ENCODE measurements at places on chromosomes 5 and 9.

- no peak for DNase-seq
Measured at GRCh38 chr9:124366476-124367220, 48.6 kb downstream of the PSMB7 start.

DNA sequence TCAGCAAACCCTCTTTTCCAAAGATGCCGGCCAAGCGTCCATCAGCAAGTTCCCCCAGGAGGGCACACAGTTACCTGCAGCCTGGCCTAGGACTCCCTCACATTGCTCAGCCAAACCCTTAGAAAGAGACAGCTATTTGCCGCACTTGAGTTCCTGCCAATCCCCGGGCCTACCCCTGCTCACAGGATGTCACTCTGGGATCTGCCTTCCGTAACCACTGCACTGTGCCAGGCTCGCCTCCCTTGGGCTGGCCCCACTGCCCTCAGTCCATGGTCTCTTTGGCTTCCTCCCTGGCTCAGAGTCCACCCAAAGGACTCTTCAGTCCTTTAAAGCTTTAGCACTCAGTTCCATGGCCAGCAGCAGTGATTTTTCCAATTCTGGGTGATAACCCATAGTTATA lies 128.3 kb downstream of the NSG2 start:
- DNase-seq, result no peak

DNA sequence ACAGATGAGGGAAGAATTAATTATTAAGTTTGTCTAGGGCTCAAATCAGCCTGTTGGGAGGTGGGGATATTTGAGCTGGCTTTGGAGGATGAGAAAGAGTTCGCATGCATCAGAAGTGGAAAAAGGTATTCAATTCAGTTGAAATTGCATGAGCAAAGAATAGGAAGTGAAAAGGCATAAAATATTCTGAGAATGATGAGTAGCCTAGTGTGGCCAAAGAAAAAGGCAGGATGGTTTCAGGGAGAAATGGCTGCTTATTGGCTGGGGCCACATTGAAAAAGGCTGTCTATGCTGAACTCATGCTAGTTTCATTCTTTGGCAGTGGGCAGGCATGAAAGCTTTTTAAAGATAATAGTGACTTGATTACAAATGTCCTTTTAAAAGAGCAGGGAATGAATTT lies 235.4 kb upstream of the RIOK2 start:
- no peak for DNase-seq

- DNase-seq, result no peak
Measured at GRCh38 chr5:71697967-71698366, 21.1 kb upstream of the CARTPT start.

GRCh38 chr5:142320430-142320738 lies 4.4 kb downstream of the SPRY4 start:
- no peak for DNase-seq

DNA sequence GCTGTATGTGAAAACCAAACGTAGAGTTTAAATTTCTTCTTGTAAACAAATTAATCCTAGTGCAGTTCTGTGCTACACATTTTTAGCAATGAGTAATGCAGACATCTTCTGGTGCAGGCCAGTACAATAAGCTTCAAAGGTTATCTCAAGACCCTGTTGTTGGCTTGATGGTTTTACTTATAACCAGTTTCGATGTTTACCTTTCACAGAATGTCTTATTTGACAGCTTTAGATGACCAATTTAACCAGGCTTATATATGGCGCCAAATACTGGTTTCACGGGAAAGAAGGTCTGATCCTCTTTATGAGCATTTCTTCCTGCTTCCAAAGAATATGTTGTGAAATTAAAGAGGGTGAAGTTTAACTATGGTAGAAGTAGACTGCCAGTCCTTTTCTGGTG lies 9.9 kb downstream of the ZFAND5 start:
- no peak for DNase-seq

DNA sequence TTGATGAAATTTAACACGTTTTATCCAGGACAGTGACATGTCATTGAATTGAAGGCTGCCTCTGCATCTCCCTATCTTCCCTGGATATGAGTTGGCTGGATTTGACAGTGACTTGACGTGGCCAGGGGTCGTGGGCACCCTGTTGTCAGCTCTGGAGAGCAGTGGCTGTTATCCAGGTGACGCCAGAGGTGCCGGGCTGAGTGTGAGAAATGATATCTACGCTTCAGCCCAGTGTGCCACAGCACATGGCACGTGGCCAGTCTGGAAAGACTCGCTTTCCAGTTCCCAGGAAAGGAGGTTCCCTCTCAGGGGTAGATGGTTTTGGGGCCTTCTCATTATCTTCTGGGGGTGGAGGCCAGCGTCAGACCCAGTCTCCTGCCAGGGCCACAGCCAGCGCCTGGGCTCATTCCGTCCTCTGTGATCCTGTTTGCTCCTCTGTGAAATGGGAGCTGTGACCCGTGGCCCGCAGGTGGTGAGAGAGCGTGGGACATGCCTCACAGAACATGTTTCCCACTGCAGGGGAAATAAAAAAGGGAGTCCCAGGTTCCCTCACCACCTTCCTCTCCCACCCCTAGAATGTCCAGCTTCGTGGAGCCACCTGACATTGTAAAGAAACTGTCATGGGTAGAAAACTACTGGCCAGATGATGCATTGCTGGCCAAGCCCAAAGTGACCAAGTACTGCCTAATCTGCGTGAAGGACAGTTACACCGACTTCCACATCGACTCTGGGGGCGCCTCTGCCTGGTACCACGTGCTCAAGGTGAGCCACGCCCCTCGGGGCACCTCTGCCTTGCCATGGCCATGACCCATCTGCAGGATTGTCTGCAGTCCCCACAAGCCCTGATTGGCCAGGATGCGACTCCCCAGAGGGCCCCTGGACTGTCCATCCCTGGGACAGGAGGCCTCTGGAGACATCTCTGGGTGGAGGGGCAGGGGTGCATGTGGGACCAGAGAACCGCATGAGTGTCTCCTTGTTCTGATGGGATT lies 76.5 kb downstream of the PHF2 start:
- no peak for DNase-seq
